CD4-positive, alpha-beta T cell treated with Interleukin-2 at 100 ng/mL for 4 hours (primary cell): ENCODE measurements at places on chromosomes 4 and X.

- no peak for DNase-seq
These were observed 19.4 kb upstream of the CPLX1 start for GRCh38 chr4:845233-845835.

- no peak for DNase-seq
These were observed 59.3 kb upstream of the HPSE start for GRCh38 chr4:83393908-83394307.

DNA sequence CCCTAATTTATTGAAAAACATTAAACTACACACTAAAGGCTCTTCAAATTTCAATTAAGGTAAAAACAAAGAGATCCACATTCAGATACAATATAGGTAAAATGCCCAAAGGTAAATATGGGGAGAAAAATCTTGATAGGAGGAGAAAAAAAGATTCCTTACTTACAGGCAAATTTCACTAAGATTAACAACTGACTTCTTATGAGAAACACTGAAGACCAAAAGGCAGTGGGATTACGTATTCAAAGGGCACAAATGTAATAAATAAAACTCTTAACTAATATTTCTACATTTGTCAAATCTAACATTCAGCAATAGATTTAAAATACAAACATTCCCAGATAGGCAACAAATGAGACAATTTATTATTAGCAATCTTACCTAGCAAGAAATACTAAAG is 829.3 kb downstream of the SH3BGRL start:
- DNase-seq: no peak

- peak; percentile 30 for DNase-seq
These were observed 229.0 kb downstream of the ANK2 start for GRCh38 chr4:113278324-113278934.

- DNase-seq: no peak
These were observed 108.9 kb upstream of the TEX13D start for GRCh38 chrX:124223524-124223923.

DNA sequence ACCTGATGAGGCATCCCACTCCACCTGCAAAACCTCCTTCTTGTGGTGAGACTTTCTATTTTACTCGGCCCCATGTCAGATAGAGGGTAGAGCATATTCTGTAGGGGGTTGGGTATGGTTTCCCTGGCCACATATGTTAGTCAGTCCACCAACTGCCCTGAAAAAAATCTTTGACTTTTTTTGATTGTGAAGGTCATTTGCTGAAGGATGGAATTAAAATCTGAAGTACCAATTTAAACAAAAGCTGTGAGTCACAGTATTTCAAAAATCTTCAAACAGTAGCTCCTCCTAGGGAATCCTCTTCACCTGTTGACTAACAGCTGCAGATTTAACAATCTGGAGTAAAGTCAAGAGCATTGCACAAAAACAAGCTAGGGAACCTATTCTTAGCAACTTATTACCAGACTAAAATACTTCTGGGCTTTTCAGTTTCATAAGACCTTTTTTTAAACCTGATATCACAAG is 8.0 kb upstream of the CCDC110 start:
- no peak for DNase-seq

DNA sequence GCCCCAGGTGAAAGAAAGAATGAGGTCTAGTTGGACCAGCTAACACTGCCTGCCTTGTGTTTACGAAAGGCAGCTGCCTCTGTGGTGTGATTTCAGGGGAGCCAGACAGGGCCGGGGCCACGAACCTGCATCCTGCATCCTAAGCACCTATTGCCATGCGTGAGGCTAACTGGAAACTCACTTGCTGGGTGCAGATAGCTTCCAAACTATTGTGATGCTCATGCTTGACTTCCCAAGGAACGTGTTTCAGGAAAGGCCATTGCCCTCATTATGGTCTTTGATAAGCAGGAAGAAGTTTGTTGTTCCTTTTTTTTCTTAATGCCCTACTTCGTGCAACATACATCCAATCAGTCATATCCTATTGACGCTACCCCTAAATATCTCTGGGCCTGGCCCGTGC is 2.3 kb upstream of the IRF2 start:
- peak; percentile 22 for DNase-seq

- no peak for DNase-seq
These were observed 85.3 kb downstream of the ANXA10 start for GRCh38 chr4:168177546-168178149.

GRCh38 chr4:77893451-77893850 is 30.8 kb downstream of the MRPL1 start:
- no peak for DNase-seq

GRCh38 chr4:166602068-166602467 is 632.2 kb downstream of the SPOCK3 start:
- DNase-seq: no peak

DNA sequence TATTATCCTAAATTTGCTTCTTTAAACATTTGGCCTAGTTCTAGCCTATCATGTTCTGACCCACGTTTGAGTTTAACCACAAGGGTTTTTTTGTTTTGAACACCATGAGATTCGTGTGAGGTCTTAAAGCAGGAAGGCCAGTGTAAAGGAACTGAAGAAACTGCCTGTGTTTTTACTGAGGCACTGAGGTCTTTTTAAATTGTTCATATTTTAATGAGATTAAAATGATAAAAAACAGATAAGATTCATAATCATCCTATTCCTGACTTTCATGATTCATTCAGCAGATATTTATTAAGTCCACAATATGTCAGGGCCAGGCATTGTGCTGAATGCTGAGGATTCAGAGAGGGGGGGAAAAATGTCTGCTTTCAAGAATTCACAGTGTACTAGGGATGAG is 3.2 kb downstream of the RPS6KA3 start:
- peak; percentile 47 for DNase-seq

- DNase-seq: no peak
These were observed 730.8 kb downstream of the IL1RAPL1 start for GRCh38 chrX:29318012-29318411.

- no peak for DNase-seq
These were observed 54.0 kb upstream of the TMLHE start for GRCh38 chrX:155666741-155667140.

DNA sequence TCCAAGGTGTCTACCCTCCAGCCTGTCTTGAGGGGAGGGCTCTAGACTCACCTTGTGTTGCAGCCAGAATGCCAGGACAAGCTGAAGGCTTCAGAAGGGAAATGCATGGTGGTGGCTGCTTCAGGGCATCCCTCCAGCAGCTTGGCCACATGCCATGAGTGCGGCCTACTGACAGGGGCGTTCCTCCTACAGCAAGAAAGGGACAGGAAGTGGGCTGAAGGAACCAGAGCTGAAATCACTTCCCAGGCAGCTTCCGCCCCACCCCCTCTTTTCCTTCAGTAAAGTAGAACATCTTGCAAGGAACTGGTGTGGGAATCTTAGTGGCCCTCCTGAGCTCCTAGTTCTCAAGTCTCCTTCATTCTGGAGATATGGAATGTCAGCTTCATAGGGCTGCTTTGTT is 167.5 kb upstream of the DGKK start:
- DNase-seq: no peak

DNA sequence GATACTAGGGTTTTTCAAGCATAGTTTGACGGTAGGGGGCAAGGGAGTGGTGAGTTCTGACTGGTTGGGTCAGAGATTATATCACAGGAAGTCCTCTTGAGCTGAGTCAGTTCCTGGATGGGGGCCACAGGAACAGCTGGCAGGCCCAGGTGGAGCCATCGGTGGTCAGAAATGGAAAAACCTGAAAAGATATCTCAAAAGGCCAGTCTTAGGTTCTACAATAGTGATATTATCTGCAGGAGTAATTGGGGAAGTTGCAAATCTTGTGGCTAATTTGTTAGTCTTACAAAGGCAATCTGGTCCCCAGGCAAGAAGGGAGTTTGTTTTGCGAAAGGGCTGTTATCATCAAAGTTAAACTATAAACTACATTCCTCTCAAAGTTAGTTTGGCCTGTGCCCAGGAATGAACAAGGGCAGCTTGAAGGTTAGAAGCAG is 159.3 kb downstream of the PTCHD1 start:
- DNase-seq: no peak

GRCh38 chr4:109735566-109736365 is 5.9 kb upstream of the PLA2G12A start:
- no peak for DNase-seq

GRCh38 chr4:122503214-122503613 is 46.7 kb upstream of the IL2 start:
- peak; percentile 33 for DNase-seq

GRCh38 chrX:121958886-121959285 is 911.5 kb downstream of the GLUD2 start:
- DNase-seq: no peak

DNA sequence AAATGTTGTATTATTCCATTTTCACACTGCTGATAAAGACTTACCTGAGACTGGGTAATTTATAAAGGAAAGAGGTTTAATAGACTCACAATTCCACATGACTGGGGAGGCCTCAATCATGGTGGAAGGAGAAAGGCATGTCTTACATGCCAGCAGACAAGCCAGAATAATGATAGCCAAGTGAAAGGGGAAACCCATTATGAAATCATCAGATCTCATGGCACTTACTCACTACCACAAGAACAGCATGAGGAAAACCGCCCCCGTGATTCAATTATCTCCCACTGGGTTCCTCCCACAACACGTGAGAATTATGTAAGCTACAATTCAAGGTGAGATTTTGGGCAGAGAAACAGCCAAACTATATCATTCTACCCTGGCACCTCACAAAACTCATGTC is 2535.1 kb downstream of the ARAP2 start:
- no peak for DNase-seq

GRCh38 chr4:73417973-73418372 is 13.9 kb downstream of the ALB start:
- DNase-seq: no peak

DNA sequence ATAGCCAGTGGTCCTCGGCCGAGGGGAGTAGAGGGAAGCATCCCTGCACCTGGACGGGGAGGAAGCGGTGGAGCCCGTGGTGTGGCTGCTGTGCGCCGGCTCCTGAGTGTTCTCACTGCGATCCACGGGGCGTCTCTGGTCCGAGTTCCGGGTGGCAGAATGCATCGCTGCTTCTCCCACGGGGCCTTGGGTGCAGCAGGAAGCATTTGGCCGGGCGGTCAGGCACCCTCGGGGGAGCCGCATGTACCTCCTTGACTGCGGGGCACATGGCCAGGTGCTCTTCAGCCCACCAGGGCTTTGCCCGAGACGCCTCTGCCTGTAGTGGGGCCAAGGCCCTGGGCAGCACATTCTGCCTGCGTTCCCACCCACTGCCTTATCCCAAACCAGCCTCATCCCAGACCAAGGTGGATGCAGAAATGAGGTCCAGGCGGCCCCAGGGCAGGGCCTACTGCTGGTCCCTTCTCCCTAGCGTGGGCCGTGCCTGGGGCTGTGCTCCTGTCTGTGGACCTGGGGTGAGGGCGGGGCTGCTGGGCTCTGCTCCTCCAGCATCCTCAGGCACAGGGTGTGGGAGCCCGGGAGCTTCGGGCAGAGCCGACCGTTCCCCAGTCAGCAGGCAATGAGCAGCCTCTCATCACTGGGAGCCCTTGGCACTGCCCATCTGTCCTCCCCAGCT is 27.5 kb downstream of the NKX1-1 start:
- DNase-seq: no peak

GRCh38 chrX:6227935-6228334 is 732 bp downstream of the NLGN4X start:
- no peak for DNase-seq

DNA sequence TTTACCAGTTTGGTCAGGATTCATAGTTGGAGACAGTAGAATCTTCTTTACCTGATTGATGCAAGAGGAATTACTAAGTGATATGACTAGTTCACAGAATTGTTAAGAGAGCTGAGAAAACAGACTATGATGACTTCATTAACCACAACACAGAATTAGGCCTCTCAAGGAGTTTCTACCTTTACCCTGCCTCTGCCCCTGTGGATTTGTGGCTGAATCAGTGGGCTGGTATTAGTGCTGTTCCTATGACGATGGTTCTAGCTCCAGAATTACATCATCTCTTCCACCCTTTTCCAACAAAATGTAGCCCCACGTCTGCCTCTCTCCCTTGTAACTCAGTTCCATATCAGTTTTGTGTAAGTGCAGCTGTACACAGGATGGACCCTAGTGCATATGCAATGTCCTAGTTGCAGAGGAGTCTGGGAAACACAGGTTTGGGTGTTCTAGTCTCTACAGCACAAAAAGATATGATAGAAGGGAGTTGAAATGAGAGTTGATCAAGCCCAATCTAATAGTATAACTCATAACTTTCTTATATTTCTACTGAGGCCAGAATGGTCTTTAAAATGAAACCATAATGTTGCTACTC is 99.3 kb downstream of the ANXA5 start:
- DNase-seq: no peak

- no peak for DNase-seq
These were observed 149.8 kb upstream of the RASGEF1B start for GRCh38 chr4:81621490-81621889.

GRCh38 chr4:159564615-159565014 is 461.7 kb downstream of the RAPGEF2 start:
- no peak for DNase-seq

DNA sequence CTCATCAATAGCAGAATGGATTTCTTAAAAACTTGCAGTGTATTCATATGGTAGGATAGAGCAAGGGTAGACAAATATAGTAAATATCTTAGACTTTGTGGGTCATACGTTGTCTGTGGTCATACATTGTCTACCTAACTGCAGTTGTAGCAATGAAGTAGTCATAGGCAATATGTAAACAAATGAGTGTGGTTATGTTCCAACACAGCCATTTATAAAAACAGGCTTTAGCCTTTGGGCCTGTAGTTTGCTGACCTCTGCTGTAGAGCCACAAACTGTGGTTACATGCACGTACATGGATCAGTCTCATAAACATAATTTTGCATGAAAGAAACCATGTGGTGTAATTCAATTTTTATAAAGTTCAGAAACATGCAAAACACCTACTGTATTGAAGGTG is 98.9 kb downstream of the LARP1B start:
- DNase-seq: no peak

DNA sequence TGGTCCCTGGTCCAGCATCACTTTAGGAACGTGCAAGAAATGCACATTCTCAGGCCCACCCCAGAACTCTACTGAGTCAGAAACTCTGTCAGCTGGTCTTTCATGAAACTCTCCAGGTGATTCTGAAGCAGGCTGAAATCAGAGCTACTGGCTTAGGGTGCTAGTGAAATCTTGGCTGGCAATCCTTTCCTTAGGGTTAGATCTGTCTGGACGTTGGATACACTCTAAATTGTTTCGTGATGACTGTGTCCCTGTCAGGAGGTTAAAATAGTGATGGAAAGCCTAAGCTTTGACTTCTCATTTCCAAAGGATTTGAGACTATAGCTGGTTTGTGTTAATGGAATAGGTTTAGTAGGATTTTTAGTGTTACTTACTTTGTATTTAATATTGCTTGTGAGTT is 99.1 kb downstream of the ARHGAP10 start:
- no peak for DNase-seq

- DNase-seq: no peak
These were observed 229.6 kb downstream of the FBXO8 start for GRCh38 chr4:174053895-174054294.
